ENCODE measurements at places on chromosomes 2 and 18.

- DNase-seq = no peak
Observed at GRCh38 chr2:237319086-237319820, 94.7 kb downstream of the COL6A3 start.

DNA sequence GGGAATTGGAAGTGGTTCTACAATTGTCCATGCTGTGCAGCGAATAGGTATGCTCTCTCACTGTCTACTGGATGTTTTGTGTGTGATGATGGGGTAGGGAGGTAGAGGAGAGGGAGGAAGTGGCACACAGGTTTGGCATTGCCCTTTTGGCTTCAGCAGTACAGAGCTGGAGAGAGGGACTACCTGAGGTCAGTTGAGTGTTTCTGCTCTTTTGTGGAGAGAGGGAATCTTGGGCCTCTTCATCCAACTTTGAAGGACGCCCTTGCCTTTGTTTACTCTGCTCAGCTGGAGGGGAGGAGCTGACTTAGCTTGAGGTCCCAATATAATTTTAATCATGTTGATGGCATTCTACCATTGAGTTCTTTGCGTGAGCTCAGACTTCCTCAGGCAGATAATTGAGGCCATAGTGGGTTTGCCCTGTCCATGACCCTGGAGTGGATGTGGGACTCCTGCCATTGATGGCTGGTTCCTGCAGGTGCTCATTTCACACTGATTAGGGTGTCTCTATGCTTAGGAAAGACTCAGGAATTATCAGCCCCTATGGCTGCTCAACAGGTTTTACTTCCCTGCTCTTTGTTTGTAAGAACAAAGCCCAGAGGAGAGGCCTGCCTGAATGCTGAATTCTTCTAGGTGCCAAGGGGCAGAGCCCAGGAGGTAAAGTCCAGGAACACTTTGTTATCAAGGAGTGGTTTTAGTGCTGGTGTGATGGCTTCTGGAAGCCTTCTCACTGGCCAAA, 7.2 kb downstream of the RPIA start:
- DNase-seq = no peak

DNA sequence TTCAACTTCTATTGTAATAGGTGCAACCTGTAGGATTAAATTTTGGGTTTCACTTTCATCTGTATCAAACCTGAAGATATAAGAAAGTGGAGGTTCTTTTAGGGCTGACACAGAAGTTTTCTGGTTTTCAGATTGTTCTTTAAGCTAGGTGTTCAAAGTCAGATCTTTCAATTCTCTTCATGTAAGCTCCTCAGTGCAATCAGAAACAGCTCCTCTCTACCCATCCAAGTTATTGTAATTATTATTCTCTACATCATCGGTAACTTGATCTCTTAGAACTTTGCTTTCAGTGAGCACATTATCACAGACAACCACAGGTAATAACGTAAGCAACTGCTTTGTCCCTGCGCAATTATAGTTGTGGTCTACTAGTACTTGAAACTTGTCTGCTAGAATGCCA, 179.4 kb downstream of the MYCN start:
- DNase-seq = no peak

- no peak for DNase-seq
Observed at GRCh38 chr18:75115514-75115913, 93.4 kb downstream of the PTGR3 start.

- peak; percentile 45 for DNase-seq
Observed at GRCh38 chr2:100427627-100428258, 10.3 kb upstream of the CHST10 start.

GRCh38 chr2:106961328-106961727, 75.4 kb upstream of the ST6GAL2 start:
- DNase-seq = no peak

- DNase-seq = no peak
Observed at GRCh38 chr2:223952280-223952968, 4.8 kb upstream of the MRPL44 start.

Data from activated CD8-positive, alpha-beta memory T cell treated with anti-CD3 and anti-CD28 coated beads for 1 hour (primary cell).